ENCODE measurements at places on chromosomes 12 and 14.
A peak's percentile ranks its signal among the peaks of the same experiment; 100 is the strongest.

GRCh38 chr14:58702441-58703160, 64.8 kb downstream of the DACT1 start:
- no peak for DNase-seq

GRCh38 chr12:127635838-127636237, 631.1 kb upstream of the TMEM132C start:
- DNase-seq, result no peak

DNA sequence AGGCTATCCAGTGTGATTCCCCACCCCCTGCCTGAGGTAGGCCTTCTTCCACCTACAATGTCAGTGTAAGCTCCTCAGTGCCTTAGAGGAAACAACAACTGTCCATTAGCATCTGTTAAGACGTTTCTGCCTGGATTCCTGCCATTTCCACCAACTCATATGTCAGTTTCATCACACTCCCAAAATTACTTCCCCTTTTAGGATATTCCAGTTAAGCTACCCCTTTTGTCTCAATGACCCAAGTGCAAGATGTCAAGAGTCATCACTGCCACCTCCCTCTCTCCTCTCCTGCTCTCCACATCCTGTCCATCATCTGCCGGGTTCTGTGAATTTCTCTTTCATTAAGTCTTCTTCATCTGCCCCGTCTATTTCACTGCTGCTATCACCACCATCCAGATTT, 189.4 kb downstream of the DPF3 start:
- no peak for DNase-seq

GRCh38 chr14:55718551-55718950, 138.5 kb downstream of the KTN1 start:
- no peak for DNase-seq

GRCh38 chr12:30850684-30851083, 75.9 kb upstream of the TSPAN11 start:
- no peak for DNase-seq

GRCh38 chr12:4273652-4274395, at the start of gene CCND2:
Gene CCND2, plus strand, starts transcription at chr12:4273762. Its CDS starts 279 bp downstream, at chr12:4274041.
- DNase-seq, result peak; percentile 13

DNA sequence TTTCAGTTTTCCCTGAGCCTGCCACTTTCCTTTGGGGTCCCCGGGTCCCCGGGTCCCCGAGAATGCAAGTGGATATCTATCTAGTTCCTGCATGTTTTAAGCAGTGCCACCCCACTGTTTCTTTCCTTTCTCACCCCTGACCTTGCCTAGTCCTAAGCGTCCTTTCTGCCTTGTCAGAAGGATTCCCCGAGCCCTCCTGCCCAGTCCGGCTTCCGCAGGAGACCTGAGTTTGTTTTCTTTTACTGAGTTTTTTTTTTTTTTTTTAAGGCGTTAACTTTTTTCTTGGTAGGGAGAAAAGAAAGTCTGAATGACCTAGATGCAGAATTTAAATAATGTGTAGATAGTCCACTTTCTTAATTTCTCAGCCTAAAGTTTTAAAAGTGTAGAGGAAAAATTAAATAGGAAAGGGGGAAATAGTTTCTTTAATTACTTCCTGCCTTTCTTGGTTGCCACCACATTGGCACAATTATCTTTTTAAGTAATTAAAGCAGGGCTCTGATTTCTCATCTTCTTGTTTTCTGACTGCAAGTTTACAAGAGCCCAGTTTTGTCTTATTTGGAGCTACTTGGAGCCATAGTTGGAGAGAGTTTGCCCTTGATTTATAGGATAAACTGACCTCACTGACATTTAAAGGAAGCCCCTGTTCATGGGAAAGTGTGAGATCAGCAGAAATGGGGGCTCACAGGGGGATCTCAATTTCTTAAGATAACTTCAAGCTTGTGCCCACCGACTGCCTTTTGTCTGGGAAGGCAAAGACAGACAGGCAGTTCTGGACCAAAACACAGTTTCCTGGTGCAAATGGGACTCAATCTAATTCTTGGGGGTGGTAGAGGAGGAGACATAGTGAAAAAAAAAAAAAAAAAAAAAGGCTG, 2.9 kb downstream of the PAX9 start:
- no peak for DNase-seq

DNA sequence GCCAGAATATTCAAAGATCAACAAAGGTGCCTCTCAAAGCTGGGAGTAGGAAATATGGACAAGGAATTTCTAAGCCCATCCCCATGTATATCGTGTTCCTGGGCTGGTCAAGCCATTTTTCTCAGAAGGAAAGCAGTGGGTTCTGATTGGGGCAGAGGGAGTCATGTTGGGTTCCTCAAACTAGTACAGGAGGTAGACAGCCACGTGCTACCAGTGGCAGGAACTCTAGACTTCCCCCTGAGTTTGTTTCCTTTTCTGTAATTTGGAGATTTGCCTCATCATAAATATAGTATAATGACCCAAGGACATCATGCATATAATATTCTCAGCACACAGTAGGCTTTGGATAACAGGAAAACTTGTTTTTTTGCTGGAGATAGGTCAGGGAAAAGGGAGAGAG, 16.4 kb upstream of the PLEKHH1 start:
- no peak for DNase-seq

DNA sequence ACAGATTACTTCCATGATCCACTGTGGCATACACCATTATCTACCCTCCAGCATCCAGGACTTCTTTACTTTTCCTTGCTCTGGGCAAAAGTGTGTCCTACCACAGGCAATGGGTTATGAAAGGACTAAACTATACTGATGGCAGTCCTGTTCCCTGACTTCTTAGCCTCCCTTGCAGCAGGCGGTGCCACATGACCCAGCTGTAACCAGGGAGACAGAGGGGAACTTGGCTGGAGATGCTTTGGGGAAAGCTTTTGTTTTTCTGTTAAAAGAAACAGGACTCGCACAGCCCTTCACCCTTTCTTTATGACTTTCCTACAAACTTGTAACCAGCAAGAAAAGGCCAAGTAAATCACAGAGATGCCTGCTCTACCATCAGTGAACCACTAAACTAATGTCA, 394.4 kb downstream of the PCNX1 start:
- no peak for DNase-seq

- no peak for DNase-seq
These were observed 31.4 kb upstream of the RAP1B start for GRCh38 chr12:68579254-68579653.

- no peak for DNase-seq
These were observed 134.0 kb downstream of the SLC38A1 start for GRCh38 chr12:46134852-46135251.

GRCh38 chr14:92597906-92598905, 84.6 kb downstream of the RIN3 start:
- DNase-seq, result no peak

DNA sequence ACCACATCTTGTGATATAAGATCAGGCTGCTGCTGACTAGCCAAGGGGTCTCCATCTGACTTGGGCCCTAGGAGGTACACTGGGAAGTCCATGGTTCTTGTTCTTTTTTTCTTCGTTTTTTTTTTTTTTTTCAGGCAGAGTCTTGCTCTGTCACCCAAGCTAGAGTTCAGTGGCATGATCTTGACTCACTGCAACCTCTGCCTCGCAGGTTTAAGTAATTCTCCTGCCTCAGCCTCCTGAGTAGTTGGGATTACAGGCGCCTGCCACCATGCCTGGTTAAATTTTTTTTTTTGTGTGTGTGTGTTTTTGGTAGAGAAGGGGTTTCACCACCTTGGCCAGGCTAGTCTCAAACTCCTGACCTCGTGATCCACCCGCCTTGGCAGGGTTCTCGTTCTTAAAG, 178.2 kb downstream of the RMST start:
- DNase-seq, result no peak

- DNase-seq, result no peak
These were observed 33.4 kb upstream of the DCN start for GRCh38 chr12:91215940-91216454.

- no peak for DNase-seq
These were observed 1.7 kb downstream of the CYP27B1 start for GRCh38 chr12:57765003-57765697.

DNA sequence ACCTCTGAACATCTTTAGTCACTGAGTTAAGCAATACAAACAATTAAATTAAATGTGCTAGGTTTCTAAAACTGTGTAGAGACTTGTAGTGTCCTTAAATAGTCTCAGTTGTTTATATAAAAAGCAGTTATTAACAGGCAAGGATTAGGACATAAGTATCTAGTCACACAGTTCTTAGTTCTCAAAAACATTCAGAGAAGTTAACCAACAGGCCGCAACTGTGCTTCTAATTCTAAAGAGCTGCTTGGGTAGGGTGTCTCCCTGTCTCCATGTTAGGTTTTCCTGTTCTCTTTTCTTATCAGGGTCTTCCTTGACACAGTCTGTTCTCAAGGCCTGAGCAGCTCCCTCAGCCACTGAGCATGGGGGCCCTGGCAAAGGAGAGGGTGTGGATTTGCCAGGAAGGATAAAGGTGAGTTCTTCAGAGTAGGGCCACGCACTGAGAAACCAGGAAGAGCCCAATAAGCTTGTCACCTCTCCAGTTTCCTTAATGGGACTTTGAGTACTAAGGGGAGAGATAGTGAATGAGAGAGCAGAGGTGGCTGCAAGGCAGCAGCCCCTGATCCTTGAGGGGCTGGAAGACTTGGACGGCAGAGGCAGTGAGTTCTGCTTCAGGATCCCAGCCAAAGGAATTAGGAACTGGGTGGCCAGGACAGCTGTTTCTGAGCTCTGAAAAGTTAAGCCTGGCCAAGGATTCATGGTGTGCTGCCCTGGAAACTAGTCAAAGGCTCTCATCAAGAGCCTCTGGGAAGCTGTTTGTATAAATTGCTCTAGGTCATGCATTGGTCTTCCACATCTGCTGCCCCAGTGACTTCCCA, 177.3 kb downstream of the MYRFL start:
- no peak for DNase-seq

DNA sequence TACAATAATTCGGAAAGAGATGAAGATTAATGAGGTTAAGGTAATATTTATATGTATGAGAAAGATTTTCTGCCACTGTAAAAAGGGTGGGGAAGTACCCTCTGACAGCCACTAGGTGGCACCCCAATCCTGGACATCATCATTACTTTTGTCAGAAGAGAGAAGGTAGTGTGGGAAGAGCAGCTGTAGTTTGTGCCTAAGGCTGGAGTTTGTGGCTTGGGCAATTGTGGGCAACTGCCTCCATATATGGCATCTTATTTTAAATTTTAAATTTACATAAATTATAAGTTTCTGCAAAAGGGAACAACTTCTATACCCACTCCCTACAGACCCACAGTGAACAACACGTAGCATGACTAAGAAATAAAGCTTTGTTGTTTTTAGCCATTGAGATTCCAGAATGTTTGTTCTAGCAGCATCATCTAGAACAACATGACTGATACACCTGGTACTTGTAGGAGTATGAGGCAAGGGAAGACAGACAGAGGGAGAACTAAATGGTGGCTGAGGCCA, 34.4 kb upstream of the SYCP3 start:
- DNase-seq, result no peak

DNA sequence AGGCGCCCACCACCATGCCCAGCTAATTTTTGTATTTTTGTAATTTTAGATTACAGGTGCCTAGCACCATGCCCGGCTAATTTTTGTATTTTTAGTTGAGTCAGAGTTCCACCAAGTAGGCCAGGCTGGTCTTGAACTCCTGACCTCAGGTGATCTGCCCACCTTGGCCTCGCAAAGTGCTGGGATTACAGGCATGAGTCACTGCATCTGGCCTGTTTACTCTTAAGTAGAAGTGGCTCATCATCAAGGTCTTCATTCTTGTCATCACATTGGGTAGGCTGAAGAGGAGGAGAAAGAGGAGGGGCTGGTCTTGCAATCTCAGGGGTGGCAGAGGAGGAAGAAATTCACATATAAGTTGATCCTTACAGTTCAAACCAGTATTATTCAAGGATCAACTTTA, 152.4 kb upstream of the ATP2B1 start:
- DNase-seq, result no peak

DNA sequence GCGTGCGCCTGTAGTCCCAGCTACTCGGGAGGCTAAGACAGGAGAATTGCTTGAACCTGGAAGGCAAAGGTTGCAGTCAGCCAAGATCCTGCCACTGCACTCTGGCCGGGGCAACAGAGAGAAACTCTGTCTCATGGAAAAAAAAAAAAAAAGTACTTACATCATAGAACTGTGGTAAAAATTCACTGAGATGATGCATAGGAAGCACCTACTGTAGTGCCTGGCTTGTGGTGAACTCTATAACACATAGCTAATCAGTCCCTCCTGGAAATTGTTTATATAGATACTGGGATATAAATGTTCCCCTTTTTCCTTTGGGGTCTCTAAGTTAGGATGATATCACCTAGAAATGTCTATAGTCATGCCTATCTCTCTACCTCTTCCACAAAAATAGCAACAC, 89.7 kb upstream of the CPM start:
- DNase-seq, result no peak

DNA sequence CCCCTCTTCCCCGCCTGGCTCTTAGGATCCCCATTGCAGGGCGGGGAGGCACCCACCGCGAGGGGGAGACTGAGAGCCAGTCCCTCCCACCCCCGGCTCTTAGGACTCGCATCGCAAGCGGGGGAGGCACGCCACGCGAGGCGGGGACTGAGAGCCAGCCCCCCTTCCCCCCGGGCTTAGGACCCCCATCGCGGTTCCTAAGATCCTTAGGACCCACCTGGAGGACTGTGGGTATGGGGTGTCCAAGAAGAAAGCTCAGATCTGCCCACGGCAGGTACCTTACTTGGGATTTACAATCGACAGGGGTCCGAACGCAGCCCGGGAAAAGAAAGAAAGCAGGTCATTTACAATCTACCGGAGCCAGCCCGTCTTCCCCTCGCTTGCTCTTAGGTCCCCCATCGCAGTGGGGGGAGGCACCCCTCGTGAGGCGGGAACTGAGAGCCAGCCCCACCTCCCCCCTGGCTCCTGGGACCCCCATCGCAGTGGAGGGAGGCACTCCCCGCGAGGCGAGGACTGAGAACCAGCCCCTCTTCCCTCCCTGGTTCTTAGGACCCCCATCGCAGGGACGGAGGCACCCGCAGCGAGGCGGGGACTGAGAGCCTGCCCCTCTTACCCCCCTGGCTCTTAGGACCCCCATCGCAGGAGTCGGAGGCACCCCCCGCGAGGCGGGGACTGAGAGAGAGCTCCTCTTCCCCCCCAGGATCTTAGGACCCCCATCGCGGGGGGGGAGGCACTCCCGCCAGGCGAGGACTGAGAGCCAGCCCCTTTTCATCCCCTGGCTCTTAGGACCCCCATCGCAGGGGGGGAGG, 43.7 kb downstream of the DDX11 start:
- DNase-seq, result no peak

GRCh38 chr12:129971721-129972120, 67.9 kb upstream of the TMEM132D start:
- DNase-seq, result no peak

DNA sequence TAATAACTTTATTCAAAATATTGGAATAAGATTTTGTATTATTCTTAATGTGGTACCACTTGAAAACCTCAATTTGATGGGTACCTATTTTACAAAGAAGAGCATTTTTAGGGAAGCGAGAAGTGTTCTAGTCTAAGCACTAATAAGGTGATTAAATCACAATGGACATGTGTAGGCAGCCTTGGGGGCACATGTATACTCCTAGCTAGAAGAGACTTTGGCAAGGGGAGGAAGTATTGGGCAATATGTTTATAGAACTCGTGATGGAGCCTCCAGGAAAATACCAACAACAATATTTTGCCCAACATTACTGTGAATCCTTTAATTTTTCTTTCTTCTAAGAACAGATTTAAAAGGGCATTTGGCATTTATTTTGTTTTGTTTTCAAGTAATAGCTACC, 280.3 kb downstream of the ADAMTS20 start:
- no peak for DNase-seq

GRCh38 chr12:26429070-26429691, 233.8 kb downstream of the SSPN start:
- no peak for DNase-seq

Measured in NCI-H510A (cell line).